Epithelial cell of proximal tubule (primary cell): ENCODE measurements at places on chromosomes 2 and 18.

GRCh38 chr2:235000426-235001236, 48.8 kb downstream of the SH3BP4 start:
- DNase-seq = no peak

DNA sequence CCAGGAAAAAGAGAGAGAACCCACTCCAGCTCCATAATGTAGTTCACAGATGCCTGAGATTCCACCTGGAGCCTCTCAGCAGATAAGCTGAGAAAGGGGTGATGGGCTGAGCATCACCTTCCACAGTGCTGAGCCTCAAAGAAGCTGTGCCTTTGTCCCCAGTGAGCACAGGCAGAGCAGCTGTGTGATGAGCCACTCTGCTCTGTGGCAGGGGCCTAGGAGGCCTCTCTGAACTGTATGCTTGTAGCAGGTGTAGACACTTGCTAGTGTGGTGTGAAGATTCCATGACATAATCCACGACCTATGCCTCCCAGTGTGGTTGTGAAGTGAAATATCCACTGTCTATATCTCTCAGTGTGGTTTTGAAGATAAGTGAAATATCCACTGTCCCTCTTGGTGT, 70.4 kb upstream of the MGAT4A start:
- DNase-seq = no peak

- no peak for DNase-seq
Observed at GRCh38 chr2:50720697-50721315, 311.1 kb downstream of the NRXN1 start.

GRCh38 chr18:36769172-36769571, 59.6 kb downstream of the TPGS2 start:
- DNase-seq = no peak

DNA sequence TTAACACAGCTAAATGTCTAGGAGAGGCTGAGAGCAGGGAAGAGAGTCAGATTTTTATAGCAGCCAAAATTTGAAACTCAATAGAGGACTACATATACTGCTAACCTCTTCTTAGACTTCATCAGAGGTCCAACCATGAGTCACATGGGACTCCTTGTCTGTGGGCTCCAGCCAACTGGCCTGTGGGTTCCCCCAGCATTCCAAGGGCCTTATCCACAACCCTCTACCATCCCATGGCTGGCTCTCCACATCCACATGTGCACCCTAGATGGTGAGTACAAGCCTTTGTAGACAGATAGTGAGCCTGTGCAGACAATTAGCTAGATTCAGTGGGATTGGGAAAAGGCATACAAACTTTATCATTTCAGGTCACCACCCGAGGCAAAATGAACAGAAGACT, 901.9 kb upstream of the ZEB2 start:
- no peak for DNase-seq

DNA sequence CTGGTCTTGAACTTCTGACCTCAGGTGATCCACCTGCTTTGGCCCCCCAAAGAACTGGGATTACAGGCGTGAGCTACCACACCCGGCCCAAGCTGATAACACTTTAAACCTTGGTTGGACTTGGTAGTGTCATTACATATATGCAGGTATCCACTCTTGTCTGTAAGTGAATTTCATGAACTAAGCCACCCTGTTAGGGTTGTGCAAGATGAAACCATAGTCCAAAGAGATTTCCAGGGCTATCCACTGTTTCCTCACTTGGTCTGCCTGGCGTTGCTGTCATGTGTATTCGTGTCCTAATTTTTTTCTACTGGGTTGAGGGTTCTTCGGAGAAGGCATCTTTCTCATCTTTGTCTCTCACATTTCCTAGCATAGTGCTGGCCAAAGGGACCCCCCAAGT, 203.0 kb downstream of the CAMKMT start:
- no peak for DNase-seq

GRCh38 chr2:121502781-121503180, 27.9 kb upstream of the RNU4ATAC start:
- no peak for DNase-seq

DNA sequence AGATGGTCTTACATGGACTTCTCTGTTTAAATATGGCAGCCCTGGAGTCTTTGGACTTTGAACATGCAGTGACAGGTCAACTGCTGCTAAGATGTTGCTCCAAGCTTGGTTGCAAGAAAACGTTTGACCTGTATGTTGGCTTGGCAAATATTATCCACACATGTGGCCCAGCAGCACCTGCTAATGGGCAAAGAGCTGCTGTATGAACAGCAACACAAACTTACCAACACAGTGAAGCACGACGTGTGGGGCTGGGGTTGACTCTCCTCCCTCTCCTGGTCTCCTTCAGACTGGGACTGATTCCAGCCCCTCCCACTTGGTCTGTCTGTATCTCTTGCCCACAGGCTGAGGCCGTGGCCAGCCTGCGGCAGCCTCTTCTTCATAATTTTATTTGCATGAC, 3.8 kb downstream of the KCNE4 start:
- DNase-seq = no peak

- no peak for DNase-seq
Observed at GRCh38 chr18:30491815-30492551, 550.6 kb downstream of the DSC3 start.

GRCh38 chr2:31314761-31315160, 80.8 kb downstream of the EHD3 start:
- DNase-seq = no peak

DNA sequence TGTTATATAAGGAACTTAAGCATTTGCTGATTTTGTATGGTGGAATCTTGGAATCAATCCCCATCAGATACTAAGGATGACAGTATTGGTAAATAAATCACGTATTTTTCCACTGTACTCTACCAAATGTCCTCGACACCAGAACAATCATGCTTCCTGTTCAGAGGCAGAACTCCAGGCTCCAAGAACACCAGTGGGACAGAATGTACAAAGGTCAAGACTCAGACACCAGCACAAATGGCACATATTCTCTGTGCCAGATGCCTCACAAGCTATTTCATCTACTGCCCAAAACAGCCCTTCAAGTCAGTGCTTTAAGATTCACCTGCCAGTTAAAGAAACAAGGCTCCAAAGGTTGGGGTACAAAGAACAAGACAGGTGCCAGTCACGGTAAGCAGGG, 420.5 kb downstream of the STK39 start:
- DNase-seq = no peak

DNA sequence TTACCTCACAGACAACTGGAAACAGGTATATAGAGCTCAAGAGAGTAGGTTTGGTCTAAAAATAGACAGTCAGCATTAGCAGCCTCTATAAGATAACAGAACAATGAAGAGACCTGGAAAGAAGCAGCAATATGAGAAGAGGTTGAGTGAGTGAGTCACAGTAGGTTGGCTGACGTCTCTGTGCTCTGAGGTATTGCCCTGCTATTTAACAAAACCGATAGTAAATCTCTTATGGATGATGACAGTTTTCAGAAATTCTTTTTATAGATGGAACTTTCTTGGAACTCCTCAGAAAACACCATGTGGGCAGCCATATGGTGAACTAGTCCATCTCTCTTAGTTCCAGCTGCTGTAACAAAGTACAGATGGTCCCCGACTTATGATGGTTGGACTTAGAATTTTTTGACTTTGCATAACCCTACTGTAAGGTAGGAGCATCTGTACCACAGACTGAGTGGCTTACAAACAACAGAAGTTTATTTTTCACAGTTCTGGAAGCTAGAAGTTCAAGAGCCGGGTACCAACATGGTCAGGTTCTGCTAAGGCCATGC, 123.5 kb downstream of the MBD2 start:
- DNase-seq = no peak
